ENCODE measurements at places on chromosomes 7 and 10.

GRCh38 chr7:130904031-130904757 lies 170.2 kb upstream of the KLF14 start:
- DNase-seq: peak; percentile 99

DNA sequence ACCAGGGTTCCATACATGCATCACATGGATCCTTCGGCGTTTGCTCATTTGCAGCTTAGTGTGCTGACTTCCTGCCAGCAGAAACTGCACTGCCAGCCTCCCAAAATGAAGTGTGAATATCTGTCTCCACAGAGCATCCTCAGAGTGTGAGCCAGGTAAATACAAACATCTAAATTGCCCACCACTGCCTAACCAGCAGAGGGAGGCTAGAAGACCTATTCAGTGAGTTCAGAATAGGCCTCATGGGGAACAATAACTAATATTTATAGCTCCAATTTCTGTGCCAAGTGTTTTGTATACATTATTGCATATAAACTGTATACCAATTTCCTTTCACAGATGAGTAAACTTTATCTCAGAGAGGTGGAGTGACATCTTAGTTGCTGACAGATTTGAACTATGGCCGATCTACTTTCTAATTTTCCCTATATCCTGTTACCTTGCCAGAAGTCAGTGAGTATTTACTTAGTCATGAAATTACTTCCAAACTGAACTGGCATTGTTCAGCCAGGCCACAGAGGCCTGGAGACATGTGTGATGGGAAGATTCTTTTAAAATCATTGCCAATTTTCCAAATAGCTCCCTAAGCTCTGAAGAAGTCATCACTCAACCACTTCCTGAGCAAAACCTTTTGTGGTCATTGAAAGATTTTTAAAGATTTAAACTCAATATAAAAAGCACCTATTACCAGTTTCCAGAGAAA lies 926.5 kb upstream of the GHITM start:
- no peak for DNase-seq

- no peak for DNase-seq
These were observed 127.6 kb downstream of the NEURL1 start for GRCh38 chr10:103620891-103621782.

DNA sequence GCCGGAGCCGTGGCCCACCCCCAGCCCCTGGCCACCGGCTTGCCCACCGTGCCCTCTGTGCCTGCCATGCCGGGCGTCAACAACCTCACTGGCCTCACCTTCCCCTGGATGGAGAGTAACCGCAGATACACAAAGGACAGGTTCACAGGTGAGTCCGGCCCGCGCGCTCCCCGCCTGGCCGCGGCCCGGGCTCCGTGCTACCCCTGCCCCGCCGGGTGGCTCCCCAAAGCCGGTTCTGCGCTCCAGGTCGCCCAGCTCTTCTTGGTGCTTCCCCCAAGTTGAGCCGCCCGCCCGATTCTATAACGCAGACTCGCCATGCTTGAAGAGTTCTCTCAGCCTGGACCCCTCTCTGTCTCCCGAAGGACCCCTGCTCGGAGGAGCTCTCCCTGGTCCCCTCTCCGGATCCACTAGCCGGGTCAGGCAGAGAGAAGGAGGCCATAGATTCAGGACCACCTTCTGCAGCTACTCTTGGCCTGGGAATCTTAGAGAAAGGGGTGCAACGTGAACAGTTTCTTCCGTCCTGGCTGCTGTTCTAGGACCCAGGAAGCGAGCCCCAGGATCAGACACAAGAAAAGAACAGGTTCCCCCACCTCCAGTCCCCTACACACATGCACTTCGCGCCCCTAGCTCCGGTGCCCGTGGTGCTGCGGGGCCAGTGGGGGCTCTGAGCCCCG lies 999 bp downstream of the TLX1 start:
- no peak for DNase-seq

- DNase-seq: no peak
These were observed 56.4 kb downstream of the PRR15 start for GRCh38 chr7:29619848-29620555.

DNA sequence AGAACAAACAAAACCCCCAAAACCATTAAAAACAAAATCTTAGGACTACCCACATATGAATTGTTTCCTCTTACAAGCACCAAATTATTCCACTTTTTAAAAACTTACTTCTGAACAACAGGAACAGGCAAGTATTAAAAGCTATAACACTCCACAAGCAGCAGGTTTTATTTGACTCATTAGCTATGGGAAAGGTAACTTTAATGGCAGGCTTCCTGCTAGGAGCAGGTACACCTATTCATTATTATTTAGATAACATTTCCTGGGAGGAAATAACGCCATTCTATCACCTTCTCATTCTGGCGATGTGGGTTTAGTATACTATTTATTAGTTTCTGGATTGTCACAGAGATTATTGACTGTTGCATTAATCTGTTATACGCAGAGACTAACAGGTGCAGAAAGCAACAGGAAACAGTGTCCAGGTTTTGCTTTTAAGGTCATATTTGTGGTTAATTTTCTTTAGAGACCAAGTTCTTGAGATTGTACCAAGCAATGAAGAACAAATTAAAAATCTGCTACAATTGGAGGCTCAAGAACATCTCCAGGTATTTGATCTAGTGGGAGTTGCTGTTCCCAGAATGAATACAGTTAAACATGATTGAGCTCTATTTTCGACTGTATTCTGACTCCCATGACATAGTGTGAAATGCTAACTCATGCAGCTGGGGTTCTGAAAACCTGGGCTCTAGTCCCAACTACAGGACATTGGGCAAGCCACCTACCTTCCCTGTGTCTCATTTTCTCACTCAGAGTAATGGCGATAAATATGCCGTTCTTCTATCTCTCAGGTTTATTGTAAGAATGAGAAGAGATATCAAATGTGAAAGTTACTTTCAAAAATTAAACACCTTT lies 2.0 kb downstream of the CPA2 start:
- no peak for DNase-seq

DNA sequence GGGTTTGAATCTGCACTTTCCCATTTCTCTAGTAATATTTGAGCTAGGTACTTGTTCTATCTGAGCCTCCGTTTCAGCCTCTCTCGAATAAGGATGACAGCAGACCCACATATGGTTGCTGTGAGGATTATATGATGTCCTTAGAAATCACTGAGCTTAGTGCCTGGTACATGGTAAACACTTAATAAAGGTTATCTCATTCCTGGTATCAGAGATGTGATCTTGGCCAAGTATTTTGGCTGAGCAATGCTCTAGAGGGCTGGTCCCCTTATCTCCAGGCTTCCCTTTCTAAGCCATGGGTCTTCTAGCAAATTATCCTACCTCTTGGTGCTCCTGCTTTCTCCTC lies 407 bp upstream of the MKRN1 start:
- no peak for DNase-seq

- DNase-seq: no peak
These were observed 155.6 kb upstream of the AGR3 start for GRCh38 chr7:17037356-17037755.
